ENCODE measurements at places on chromosomes 7 and 10.

DNA sequence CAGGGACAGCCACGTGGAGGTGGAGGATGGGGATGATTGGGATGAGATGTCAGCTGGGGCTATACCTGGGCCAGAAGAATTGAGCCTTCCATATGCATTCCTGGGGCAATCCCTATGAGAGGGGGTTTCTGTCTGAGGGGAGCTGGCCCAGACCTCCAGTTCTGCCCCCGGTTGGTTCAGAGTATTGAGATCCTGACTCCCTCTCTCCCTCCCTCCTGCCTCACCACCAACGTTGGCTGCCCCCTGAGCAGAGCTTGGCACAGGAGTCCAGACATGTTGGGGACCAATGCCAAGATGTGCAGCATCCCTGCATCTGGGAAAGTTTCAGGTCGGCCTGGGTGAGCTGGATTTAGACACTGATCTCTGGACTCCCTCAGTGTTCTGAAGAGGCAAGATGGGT, 575.2 kb upstream of the MKI67 start:
- no peak for DNase-seq

DNA sequence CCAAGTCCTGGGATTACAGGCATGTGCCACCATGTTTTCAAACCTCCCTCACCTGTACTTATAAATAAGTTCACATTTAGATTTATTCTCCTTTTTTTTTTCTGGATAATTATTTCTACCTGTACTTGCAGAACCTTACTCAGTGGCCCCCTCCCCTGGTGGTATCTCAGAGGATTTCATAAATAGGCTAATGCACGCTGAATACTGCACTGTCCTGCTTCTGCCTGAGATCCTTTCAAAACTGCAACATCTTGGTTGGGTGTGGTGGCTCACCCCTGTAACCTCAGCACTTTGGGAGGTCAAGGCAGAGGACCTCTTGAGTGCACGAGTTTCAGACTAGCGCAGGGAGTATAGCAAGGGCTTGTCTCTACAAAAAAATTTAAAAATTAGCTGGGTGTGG, 4.6 kb upstream of the BLVRA start:
- DNase-seq, result no peak

- DNase-seq, result no peak
These were observed 242.6 kb upstream of the FZD8 start for GRCh38 chr10:35884657-35885071.

DNA sequence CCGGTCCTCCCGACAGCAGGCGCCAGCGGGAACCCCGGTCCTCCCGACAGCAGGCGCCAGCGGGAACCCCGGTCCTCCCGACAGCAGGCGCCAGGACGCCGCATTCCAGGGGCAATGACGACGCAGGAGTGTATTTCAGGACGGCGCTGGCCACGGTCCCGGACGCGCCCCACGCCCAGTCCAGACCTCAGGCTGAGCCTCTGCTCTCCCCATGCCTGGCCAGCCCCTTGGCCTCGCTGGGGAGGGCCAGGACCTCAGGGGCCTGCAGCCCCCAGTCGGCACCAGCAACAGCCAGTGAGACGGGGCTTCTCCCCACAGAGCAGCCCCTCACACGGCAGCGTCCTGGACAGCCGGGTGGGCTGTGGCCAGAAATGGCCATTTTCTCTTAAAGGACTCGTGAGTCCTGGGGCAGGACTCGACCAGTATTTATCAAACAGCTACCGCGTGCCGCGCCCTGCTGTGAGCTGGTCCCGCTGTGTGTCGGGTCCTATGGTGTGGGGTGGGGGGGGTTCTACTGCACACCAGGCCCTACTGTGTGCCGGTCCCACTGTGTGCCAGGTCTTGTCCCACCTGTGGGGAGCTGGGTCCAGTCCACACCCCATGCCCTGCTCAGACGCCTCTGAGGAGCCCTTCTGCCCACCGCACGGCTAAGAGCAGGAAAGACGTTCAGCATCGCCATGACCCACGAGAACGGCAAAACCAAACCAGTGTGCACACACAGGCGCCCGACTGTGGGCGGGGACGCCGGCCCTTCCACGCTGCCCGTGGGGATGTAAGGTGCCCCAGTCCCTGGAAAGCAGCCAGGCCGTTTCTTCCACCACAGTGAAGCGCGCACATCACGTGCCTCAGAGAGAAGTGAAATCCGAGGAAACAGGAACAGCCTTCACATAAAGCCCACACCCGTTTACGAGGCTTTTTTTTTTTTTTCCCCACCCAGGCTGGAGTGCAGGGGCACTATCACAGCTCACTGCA, 33.3 kb downstream of the GET4 start:
- peak; percentile 62 for DNase-seq

DNA sequence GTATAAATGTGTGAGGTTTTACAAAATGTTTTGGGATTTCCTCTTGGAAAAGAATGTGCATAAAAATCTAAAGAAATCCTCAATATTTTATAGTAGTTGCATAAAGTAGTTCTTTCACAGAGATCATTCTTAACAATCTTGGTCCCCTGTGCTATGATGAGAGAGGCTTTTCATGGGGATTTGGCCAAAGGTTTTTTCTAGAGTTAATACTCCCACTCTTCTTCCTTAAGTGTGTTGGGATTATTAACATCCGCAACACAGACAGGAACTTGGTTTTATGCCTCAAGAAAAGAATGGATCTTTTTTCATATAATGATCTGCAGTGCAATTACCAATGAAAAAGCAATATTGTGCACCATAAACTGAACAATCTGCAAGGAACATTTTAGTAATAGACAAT, 71.5 kb downstream of the AGMO start:
- no peak for DNase-seq

GRCh38 chr7:110253093-110253492, 837.8 kb upstream of the LRRN3 start:
- DNase-seq, result no peak

Data from hematopoietic multipotent progenitor cell treated with erythropoietin and hydrocortisone succinate and interleukin-3 and kit ligand, for 8 days (in vitro differentiated cells).